ENCODE measurements at places on chromosomes 2 and 18. TPM values are rescaled to one million over a fixed set of nuclear protein-coding genes. Genes with fewer than 3 reads are reported as not detected.

DNA sequence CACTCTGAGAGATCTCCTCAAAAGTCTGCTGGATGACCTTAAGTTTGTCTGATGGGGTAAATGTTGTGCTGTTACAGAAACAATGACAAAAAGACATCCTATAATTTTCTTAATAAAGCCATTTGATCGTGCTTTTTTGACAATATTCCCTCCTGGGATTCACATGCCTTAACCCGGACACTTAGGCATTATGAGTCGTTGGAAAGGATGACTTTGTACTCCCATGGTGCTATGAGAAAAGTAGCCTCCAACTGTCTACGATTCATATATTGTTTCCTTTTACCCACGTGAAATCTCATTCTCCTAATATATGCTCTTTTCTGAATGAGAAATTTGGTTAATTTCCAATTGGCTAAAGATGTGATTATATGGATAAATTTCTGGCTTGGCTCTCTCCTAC, 6.1 kb upstream of the MPP4 start:
- DNase-seq: no peak

GRCh38 chr2:105820691-105821090, 76.0 kb downstream of the NCK2 start:
- DNase-seq: no peak

- no peak for DNase-seq
These were observed 311.6 kb downstream of the IRS1 start for GRCh38 chr2:226488034-226488433.

- DNase-seq: no peak
These were observed 533 bp downstream of the CXCR4 start for GRCh38 chr2:136117391-136117841.

DNA sequence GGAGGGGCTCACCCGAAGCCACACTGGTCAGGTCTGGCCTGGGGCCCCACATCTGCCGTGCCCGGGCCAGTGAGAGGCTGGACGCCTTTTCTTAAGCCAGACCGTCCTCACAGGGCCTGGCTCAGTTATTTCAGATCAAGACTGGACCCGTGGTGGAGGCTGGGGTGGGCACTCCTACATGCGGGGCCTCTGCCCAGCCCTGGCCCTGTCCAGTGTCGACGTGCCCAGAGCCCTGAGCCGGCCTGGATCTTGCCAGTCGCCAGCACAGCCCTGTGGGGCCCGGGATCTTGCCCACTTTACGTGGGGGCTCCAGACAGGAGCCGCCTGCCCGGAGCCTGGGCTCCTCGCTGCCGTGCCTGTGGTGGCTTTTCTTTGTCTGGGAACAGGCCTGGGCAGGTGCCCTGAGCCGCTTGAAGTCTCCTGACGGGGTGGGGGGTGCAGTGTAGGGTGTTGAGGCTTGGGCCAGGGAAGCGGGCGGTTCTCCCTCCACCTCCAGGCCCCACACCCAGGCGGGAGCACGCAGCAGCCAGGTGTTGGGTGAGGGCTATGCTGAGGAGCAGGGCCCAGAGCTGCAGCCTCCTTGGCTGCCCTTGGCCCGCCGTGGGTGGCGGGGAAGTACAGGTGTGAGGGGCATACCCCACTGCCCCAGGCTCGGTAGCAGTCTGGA, 6.0 kb downstream of the GPC1 start:
- DNase-seq: no peak

- DNase-seq: no peak
These were observed 155.6 kb upstream of the POU3F3 start for GRCh38 chr2:104698276-104698675.

- no peak for DNase-seq
These were observed 938.5 kb upstream of the SOX11 start for GRCh38 chr2:4753721-4754120.

GRCh38 chr2:5869936-5870335, 177.8 kb downstream of the SOX11 start:
- DNase-seq: no peak

DNA sequence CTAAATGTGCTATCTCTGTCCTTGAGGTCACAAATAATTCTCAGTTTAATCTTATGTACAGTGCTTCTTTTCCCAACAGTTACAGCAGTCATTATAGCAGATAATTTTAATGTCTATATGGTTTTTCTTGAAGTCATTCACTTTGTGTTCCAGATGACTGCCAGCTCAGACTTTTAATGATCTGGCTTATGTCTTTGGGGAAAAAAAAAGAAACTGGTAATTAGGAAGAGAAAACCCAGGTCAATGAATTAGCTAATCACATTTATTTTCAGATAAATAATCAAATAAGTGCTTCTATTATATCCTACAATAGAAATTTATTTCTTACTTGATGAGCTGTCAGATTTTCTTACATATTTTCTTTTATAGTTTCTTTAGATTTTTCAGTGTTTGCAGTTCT, 96.0 kb downstream of the COMMD1 start:
- DNase-seq: no peak

GRCh38 chr2:8527676-8528075, 154.2 kb upstream of the ID2 start:
- DNase-seq: no peak

DNA sequence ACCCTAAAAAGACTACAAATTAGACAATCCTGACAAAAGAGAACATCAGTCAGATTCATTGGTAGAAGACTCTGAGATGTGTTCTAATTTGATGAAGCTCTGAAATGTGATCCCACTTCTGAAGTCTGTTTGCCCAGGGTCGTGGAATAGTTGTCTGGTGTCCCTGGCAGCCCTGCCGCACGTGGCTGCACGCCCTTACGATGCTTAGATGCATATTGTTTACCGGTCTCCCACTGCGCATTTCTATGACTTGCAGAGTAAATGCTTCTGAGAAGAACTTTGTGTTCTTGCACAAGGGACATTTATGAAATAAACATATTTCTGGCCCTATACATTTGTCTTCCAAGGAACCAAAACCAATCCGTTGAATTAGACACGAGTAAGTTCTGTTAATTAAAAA, 243.2 kb downstream of the BABAM2 start:
- no peak for DNase-seq

GRCh38 chr2:70330476-70330875, 28.6 kb upstream of the FAM136A start:
- DNase-seq: no peak

DNA sequence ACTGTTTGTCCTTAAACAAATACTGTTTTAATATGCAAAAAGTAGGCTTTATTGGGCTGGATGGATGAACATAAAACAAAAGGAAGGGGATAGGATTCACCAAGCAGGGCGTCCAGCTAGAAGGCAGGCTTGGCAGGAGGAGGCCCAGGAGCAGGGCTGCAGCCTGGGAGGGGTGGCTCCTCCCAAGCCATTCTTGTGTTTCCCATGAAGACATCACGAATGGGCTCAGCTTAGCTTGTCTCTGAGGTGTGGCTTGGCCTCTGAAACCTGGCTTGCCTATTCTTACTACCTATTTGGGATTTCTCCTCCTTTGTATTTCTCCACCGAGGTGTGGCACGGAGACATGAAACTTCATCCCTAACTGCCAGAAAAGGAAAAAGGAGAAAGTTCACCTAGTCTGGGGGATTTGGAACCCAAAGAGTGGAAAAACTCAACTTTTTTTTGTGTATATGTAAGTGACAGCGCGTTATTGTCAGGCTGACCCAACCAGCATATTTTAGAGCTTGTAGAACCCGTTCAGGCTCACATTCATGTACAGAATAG, 481.9 kb upstream of the SPRED2 start:
- DNase-seq: no peak

DNA sequence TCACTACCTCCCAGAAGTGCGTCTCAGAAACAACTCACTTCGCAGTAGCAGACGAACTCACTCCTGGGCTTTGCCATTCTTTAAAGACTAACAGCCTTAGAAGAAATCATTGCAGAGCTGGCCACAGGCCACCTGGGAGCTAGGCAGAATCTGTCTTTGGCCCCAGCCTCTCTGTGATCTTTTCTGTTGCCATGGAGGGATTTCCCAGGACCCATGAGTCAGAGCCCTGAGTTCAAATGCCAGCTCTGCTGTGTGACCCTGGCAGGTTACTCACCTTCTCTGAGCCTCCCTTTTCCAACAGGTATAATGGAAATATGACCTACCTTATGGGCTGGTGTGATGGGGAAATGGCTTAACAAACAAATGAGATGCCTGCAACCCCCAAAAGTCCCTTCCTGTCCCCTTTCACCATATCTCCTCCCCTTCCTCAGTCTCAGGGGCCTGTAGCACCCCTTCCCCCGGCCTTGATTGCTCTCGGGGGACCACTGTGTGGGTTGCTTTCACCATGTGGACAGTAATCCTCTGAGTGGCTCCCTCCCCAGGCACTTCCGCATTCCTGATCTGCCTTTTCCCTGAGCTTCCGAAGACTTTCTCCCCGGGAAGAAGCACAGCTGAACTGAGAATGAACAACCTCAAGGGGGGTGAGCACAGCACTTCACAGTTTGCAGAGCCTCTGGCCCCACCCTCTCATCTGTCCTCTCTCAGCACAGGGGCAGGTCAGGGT, 34.0 kb upstream of the SLC66A3 start:
- no peak for DNase-seq

DNA sequence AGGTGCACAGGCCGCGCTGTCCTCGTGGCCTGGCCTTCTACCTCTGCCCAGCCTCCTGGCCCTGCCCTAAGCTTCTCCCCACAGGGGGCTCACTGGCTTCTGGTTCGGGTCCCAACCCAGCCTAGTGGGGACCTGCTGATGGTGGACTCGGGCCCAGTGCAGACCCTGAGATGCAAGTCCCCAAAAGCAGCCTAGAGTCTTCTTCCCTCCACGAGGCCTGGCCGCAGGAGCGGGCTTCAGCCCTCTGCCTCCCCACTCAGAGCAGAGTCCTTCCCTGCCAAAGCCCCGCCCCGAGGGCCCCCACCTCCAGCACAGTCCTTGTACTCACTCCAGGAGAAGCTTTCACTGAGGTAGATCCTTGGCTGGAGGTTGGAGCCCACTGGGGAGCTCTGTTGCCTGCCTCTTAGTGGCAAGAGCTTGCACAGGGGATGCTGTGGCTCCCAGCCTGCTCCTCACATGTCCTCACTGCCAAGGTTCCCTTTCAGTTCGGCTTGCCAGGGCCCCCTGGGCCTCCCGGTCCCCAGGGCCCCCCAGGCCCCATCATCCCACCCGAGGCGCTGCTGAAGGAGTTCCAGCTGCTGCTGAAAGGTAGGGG, 3.6 kb downstream of the ERFE start:
- no peak for DNase-seq

GRCh38 chr2:55097461-55098410, 47.5 kb upstream of the RTN4 start:
- no peak for DNase-seq

DNA sequence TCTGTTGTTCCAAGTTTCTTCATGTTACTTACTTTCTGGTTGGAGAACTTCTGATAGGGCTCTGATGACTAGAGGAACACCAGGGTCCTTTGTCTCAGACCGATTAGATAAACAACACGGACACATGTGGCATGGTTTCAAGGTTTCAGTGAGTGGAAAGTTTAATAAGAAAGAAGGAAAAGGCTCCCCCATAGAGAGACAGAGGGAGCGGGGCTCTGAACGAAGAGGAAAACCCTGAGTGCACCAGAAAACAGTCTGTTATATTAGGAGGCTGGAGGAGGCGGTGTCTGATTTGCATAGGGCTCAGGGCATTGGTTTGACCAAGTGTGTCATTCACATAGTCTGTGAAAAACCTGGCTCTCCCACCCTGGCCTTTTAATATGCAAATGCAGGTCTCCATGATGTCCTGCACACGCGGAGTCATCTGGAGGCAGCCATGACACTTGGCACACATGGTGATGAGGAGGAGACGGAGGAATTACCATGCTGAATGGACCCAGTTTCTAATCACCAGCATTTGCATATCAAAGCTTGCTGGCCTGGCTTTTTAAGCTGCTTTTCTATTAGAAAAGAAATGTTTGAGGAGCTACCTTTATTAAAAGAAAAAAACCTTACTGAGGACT, 94.2 kb downstream of the PTPN4 start:
- DNase-seq: no peak

GRCh38 chr2:190387422-190387821, 20.7 kb upstream of the MFSD6 start:
- no peak for DNase-seq

DNA sequence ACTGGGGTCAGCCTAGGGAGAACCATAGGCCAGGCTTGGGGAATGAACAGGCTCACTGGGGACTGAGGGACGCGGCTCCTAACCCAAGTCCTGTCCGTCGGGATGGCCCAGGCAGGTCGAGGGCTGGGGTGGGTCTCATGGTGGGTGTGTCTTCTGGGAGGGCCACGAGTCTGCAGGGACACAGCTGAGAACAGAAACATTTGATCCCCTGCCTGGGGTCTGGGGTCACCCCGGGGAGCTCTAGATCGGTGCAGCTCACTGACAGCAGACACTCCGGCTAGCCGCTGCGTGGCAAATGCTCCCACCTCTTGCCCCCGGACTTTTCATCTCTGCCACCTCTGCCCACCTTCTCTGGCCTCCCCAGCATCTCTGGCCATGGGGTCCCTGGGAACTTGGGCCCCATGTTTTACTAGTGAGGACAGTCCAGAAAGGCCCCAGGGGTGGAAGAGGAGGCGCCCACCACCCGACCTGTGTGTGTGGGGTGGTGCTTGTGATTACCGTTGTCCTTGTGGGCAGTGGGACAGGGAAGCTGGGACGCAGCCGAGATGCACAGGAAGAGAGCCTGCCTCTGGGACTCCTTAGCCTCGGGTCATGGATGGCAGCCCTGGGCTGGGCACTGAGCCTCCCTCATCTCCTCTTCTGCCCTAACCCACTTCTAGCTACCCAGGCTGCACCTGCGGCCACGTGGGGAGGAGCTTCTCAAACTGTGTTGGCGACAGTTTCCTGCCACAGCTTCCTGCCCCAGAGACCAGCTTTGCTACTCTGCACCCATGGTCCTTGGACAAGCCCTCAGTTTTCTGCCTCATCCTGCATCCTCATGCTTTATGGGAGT, 4.9 kb downstream of the ZAP70 start:
- DNase-seq: peak; percentile 37

- no peak for DNase-seq
These were observed 65.2 kb downstream of the POU3F3 start for GRCh38 chr2:104919127-104919526.

GRCh38 chr2:207357216-207357615, 172.5 kb upstream of the CREB1 start:
- DNase-seq: no peak

- no peak for DNase-seq
These were observed 90.1 kb downstream of the DPP4 start for GRCh38 chr2:161983866-161984265.

DNA sequence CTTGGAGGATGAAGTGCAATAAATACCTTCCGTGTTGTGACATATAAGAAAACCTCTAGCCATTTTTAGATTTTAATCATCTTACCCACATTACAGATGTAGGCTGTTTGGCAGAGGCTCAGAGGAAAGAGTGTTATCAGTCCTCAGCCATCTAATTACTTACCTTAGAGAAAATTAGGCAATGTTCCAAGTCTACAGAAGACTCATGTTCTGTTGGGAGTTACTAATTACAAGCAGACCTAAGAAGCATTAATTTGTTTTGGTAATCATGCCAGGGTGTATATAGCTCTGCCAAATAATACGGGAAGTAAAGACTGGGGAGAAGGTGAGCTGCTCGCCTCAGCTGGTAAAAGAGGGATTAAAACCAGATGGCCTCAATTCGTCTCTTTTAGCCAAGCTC, 125.8 kb upstream of the PGAP1 start:
- no peak for DNase-seq

Gene MAPK4
- not detected for polyA plus RNA-seq

Gene TEKT4
- not detected for polyA plus RNA-seq

Gene TFCP2L1
- not detected for polyA plus RNA-seq

Gene DES
- polyA plus RNA-seq: not detected

Gene ZNF512
- polyA plus RNA-seq: 28.2 TPM

Gene ZDBF2
- polyA plus RNA-seq: 3.3 TPM

Gene CPO
- not detected for polyA plus RNA-seq

Gene STAT4
- polyA plus RNA-seq: 1.4 TPM

Gene AQP12A
- not detected for polyA plus RNA-seq

Gene GCG
- polyA plus RNA-seq: not detected

Gene HOXD13
- not detected for polyA plus RNA-seq

Gene MOCOS
- polyA plus RNA-seq: not detected

Gene CHRNA1
- not detected for polyA plus RNA-seq
